Stimulated activated CD4-positive, alpha-beta T cell treated with anti-CD3 and anti-CD28 coated beads, Interleukin-15, amount 100 ng/mL, for 1 hour (primary cell): ENCODE measurements at places on chromosomes 5 and 9.
A peak's percentile ranks its signal among the peaks of the same experiment; 100 is the strongest.

DNA sequence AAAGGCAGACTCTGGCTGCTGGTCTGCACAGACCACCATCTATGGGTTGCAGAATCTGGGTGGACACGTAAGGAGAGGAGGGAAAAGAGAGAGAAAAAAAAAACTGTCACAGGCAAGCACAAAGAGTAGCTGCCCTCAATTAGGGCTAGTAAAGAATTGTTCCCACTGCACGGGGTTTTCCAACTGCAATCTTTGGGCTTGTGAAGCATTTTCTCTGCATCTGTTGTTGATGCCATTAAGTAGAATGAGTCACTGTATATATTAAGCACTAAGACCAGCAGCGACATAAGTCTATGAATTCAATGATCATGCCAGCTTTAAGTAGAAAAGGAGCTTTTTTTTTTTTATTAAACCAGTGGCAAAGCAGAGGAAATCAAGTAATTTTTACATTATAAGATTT is 40.2 kb downstream of the MED10 start:
- DNase-seq = no peak

DNA sequence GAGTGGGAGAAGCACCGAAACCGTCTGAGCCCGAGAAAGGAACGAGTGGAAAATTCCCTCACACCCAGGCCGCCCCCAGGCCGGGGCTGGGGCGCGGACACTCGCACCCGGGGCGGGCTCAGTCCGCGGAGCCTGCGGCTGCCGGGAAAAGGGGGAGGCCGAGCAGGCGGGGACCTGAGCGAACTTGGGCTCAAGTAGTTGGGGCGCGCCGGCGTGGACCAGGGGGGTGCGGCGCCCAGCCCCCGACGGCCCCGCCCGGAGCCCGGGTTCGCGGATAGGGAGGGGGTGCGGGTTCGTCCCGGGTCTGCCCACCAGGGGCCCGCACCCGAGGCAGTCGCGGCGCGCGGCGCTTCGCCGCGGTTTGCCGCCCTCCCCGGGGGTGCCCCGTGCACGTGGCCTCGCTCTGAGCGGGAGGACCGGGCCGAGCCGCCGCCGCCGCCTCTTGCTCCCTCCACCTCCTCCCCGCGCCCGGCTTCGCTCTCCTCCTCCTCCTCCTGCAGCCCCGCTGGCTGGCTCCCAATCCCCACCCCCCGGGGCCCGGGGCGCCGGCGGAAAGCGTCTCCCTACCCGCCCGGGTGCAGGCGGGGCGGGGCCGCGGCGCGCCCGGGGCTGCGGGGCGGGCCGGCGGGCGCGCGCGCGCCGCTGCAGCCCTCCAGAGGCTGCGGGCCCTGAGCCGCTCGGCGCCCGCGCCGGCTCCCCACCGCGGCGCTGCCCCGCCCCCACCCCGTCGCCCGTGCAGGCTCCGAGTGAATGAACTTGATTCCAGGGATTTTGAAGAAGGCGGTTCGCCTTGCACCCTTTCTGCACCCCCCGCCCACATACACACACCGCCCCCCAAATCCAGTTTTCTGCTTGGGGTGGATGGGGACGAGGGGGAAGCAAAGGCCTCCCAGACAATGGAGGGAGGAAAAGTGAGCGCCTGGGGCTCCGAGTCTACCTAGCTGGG is 1.3 kb upstream of the NFIB start:
- DNase-seq = no peak

DNA sequence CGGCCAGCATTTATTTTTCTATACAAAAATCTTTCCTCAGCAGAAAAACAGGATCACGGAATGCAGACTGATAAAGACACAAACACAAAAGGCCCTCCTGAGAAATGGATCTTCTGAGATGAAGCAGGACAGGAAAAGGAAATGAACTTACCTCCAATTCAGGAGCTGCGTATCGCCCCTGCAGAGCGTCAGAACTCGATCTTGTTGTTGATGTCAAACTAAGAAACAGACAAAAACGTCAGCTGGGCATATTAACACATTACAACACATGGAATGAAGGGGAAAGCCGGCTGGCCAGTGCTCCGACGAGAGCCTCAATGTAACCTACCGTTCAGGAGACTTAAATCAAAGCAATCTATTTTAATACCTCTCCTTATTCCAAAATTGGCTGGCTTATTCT is 105.1 kb downstream of the SERINC5 start:
- no peak for DNase-seq

GRCh38 chr5:16144416-16144815 is 35.2 kb downstream of the MARCHF11 start:
- DNase-seq = no peak

DNA sequence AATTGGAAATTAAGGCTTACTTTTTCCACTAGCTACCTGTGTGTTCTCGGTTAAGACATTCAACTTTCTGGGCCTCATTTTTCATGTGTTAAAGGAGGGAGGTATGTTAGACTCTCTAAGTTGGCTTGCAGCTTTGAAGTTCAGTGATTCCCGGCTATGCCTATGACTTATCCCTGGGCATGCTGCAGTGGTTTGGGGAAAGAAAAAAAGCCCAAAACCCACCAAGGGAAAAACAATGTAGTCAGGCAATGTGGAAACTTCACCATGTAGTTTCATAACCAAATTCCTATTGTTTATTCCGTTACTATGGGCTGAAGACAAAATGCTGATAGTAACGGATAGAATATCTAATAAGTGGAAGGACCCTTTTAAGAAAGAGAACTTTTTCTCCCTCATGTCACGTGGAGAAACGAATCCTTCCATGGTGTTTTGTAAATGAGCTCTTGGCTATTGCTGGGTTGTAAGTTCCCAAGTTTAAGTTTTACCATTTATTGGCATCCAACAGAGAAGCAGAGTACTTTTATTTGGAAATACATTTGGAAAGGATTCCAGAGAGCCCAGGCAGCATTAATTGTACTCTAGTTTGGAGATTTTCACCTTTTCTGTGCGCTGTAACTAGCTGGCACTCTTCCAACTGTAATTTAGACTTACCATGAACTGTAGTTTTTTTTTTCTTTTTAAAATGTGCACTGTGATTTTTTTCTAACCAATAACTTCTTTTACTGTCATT is 84.9 kb upstream of the MPDZ start:
- DNase-seq = no peak

- no peak for DNase-seq
Observed at GRCh38 chr5:77339337-77339890, 128.9 kb downstream of the PDE8B start.

DNA sequence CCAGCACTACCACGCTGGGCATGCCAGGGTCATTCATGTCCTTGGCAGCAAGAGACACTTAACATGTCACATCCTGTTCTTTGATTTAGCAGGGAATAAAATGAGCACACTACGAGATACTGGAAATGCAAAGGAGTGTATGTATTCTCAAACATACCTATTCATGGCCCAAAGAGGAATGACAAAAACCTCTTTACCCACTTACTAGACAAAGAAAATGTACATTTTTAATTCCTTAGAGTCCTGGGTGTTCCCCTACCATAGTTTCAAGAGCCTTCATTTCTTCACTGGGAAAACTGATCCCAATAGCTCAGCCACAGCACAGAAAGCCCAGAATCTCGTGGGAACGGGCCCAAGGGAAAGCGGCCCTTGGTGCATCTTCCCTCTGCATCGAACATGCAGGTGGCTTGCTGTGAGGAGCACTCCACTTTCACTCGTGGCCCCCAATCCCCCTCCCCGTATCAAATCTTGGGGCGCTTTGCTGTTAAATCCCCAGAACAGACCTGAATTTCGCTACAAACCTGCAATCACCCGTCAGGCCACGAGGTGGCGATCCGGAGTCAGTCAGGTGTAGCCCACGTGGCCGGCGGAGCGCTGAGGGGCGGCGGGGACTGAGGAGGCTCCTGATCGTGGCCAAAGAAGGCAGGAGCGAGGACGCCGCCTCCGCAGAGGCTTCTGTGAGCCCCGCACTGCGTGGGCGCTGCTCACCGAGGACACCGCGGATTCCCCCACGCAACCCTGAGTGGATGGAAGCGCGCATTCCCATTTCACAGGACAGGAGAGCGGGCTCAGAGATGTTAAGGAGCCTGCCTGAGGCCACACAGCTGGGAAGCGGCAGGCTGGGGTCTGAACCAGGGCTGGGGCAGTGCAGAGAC is 91.4 kb downstream of the LMX1B start:
- peak; percentile 72 for DNase-seq

DNA sequence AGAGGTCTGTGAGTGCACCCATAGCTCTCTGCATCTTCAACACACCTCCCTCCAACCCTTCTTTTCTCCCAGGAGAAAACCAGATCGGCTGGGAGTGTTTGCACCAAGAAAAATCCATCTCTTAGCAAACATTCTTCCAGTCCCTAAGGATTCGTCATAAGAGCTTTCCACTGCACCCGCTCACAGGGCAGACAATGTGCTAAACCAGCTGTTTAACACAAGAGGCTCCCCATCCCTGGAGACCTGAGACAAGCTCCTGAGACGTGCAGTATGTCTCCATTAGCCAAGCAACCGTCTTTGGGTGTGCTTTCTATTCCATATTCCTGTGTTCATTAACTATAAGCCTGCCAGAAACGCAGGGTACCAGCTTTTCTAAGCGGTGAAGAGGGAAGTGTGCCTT is 93.6 kb upstream of the ZNF462 start:
- DNase-seq = no peak

DNA sequence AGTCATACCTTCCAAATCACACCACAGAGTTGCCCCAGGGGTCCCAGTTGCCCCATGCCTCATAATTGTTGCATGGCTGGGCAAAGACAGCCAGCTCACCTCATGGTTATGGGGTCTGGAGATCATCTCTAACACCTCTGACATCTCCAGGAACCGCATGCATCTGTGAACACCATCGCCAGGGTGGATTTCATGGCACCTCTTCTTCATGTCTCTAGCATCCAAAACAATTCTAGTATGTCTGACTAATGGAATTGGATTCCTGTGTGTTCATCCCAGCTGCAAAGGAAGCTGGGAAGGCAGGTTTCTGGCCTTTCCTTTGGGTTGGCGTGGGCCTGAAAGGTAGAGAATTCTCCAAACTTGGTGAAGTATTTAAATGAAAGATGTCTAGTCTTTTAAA is 122.3 kb upstream of the ABCA1 start:
- no peak for DNase-seq

GRCh38 chr5:150299571-150300327 is 3.0 kb downstream of the ARSI start:
- DNase-seq = no peak

GRCh38 chr5:173075137-173075843 is 19.1 kb downstream of the CREBRF start:
- DNase-seq = no peak

GRCh38 chr9:137052293-137052692 is 1.6 kb downstream of the ENTPD2 start:
- no peak for DNase-seq

- no peak for DNase-seq
Observed at GRCh38 chr5:93594591-93595419, 11.8 kb downstream of the NR2F1 start.

DNA sequence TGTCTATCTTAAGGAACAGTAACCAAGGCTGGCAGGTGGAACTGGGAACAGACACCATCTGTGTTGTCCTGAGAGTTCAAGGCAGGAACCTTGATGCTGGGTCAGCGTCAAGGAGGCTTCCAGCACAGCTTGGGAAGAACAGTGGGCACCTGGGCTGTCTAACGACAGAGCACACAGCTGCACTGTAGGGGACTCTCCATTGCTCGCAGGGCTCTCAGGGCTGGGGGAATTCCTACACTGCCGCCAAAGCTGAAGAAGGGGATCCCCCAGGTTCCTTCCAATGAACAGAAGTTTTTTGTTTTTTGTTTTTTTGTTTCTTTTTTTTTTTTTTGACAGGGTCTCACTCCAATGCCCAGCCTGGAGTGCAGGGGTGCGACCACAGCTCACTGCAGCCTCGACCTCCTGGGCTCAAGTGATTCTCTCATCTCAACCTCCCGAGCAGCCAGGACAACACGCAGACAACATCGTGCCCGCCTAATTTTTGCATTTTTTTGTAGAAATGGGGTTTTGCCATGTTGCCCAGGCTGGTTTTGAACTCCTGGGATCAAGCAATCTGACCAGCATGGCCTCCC is 81.9 kb downstream of the PTPN3 start:
- no peak for DNase-seq

DNA sequence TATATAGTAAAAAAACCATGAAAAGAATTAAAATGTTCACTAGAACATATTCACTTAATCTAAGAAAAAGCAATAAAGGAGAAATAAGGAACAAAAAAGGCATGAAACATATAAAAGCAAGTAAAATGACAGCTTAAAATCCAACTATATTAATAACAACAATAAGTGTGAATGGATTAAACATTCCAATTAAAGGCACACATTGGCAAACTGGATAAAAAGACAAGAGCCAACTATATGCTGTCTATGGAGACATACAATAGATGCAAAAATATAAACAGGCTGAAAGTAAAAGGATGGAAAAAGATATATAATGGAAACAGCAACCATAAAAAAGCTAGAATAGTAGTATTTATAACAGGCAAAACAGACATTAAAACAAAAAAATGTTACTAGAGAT is 70.1 kb downstream of the AP3B1 start:
- no peak for DNase-seq

DNA sequence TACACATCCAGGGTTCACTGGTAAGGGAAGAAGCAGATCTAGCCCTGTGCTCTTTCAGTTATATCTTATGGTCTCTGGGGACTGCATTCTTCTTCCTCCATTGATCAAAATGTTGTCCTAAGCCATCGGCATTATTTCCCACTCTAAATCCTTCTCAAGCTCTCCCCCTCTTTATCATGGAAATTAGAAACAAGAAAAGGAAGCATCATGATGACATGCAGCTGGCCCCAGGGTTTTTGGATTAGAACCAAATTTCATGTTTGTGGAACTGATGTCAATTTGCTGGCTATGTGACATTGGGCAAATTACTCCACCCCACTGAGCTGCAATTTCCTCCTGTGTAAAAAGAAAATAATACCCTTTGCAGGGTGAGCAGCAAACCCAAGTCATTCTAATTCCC is 39.5 kb downstream of the MFAP3 start:
- no peak for DNase-seq

GRCh38 chr5:133790898-133791297 is 177.5 kb downstream of the C5orf15 start:
- no peak for DNase-seq

- no peak for DNase-seq
Observed at GRCh38 chr5:90549729-90550275, 8.8 kb upstream of the ADGRV1 start.

DNA sequence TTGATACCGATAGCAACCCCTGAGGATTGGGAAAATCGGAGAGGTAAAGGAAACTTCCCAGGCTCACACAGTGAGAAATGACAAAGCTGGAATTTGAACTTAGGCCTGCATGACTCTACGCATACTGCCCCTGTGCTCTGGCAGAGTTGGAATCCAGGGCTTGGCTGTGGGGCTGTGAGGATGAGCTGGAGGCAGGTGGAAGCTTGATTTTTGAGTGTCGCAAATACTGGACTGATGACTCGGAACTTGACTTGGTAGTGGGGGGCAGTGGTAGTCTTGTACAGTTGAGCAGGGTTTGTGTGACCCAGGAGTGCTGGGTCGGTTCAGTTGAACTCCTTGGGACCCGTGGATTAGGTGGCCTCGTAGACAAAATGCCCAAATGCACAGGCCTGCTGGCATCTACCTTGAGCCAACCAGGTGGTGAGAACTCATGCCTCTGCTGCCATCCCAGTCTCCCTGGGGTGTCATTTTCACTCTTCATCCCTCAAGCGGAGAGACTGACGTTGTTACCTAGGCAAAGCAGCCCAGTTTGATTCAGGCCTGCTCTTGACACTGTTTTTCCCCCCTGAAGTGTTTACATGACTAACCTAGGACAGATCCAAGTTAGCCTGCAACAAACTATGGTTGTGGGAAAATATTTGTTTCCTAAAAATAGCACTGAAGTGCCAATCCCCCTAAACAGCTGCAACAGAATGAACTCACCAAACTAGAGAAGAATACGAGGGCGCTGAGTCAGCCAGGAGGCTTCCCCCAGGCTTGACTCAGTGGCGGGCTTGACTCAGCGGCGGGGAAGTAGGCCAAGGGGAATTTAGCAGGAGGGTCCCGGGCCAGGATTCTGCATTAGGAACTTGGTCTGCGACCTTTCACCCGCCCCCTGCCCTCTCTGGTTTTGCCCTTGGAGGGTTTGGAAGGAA is 45.7 kb upstream of the ORM1 start:
- DNase-seq = no peak
